ENCODE measurements at places on chromosomes 11 and 22.

DNA sequence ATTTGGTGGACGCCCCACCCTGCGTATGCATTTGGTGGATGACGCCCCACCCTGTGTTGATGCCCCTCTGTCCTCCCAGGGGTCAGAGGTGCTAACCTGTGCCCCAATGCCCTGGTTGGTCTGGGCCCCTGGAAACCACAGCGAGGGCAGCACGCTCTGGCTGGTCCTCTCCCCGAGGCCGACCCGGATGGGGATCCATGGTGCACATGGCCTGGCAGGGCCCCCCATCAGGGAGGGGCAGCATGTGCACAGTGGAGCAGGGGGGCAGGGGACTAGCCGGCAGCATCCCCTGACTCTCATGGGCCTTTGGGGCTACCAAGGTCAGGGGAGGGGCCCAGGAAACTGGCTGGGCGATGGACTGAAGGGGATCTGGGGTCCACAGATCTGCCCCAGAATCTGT, 7.6 kb upstream of the MUC5AC start:
- no peak for DNase-seq

DNA sequence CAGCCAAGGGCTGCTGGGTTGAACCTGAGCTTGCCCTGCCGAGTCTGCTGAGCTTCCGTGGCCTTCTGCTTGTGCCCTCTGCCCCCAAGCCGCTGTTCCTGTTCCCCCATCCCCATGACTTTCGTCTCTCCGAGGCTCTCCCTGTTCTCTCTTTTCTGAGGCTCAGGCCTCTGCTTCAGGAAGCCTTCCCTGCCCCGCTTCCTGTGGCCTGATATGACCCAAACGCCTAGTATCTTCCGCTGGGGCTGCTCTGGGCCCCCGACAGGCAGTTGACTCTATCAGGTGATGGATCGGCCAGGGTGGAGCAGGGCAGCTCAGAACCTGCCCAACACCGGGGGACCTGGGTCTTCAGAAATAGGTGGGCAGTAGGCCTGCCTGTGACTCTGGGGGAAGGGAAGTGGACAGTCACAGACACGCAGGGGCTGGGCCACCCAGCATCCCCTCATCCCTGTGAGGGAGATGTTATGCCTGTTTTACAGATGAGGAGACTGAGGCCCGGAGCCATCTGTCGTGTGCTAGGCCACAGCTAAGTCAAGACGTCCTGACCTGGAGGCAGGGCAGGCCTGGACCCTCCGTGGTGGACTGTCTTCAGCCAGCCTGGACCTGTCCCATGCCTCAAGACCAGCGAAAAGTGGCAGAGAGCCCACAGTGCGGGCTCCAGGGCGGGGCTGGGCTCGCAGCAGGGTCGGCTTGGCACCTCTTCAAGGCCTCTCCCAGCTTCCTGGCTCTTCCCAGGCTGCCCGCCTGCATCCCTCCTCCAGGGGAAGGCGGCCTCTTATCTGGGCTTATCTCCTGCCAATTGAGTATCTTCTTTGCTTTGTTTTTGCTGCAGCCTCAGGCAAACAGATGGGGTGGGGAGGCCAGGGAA, 16.2 kb downstream of the BAD start:
- DNase-seq, result no peak

DNA sequence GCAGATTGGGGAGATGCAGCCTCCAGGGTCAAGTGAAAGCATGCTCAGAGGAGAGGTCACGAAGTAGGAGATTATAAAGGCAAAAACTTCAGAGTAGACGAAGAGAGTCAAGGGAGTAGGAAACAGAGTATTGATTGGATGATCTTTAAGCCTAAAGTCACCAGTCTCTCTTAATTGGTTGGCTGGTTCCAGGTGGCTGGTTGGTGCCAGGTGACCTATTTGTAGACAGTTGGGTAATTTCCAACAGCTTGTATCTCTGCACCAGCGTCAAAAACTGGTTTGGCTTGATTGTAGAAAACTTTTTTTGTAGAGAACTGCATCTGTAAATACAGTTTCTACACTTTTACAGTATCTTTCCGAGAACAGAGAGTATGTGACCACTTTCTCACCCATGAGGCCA, 75.7 kb upstream of the CCDC90B start:
- no peak for DNase-seq

DNA sequence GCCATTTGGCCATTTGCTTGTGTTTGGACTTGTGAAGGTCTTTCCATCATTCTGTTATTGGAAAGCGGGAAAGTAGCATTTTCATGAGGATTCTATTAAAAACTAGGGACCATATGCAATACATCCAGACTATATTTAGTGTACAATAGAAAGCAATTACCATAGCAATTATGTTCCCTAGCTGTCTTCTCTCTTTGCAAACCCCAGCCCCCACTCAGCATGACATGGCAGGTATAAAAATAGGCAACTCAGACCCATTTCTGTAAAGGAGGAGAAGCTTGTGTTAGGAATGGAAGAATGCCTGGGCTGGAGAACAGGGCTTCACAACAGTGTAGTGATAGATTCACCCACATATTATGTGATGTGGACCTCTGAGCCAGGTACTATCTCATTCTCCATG, 12.4 kb downstream of the OR51B6 start:
- no peak for DNase-seq

DNA sequence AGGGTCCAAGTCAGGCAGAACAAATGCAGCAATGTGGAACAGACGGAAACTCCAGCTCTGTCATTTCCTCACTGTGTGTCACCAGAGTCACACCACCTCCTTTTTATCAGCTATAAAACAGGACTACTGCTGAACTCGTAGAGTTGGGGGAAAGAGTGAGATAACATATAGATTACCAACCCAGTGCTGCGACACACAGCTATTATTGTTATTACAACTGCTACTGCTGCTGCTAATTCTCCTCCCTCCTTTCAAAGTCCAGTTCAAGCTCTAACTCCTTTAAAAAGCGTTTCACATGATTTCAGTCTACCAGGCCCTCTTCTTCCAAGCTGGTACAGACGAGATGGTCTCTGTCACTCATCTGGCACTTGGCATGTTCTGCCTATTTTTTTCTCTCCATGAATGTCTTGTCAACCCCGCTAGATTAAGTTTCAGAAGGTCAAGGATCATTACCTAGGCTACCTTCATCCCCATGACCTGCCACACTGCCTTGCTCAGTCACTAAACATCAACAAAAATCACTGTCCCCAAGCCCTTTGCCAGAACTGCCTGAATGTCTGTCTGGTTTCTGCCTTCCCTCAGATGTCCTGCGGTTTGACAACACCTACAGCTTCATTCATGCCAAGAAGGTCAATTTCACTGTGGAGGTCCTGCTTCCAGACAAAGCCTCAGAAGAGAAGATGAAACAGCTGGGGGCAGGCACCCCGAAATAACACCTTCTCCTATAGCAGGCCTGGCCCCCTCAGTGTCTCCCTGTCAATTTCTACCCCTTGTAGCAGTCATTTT, 3.7 kb upstream of the MTFP1 start:
- DNase-seq, result no peak

DNA sequence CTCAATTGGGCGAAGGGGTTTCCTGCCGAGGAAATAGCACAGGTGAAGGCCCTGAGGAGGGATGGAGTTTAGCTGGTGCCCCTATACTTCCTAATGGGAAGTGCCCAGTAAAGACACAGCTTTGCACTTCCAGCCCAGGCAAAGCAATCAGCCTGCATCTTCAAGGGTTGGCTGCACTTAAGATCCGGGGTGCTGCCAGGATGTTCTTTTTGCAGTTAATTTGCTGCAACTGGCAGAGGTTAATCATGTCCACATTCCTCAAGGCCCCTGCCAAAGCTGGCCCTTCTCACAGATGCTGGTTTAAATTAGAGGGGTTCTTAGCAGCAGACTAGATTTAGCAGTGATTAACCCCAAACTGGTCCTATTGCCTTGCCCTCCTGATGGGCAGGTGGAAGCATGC, 137.7 kb upstream of the NAV2 start:
- no peak for DNase-seq

GRCh38 chr11:127629200-127629599, 628.6 kb upstream of the KIRREL3 start:
- DNase-seq, result no peak

DNA sequence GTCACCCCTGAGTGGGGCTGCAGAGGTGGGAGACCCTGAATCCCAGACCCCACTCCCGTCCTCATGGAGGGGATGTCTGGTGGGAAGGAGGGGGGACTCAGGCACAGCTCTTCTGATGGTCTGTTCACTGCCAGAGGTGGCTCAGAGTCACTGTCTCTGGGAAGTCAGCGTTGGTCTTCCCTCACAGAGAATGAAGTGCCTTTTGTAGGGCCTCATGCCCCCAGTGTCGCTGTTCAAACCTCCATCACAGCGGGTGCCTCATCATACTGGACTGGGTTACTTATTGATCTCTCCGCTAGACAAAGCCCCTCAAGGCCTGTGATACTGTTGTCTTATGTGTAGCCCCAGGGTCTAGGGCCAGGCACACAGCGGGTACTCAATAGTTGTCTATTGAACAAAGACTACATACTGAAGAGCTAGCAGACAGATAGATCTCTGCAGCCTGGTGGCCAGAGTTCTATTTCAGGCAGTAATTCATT, 41.3 kb downstream of the CD6 start:
- no peak for DNase-seq

DNA sequence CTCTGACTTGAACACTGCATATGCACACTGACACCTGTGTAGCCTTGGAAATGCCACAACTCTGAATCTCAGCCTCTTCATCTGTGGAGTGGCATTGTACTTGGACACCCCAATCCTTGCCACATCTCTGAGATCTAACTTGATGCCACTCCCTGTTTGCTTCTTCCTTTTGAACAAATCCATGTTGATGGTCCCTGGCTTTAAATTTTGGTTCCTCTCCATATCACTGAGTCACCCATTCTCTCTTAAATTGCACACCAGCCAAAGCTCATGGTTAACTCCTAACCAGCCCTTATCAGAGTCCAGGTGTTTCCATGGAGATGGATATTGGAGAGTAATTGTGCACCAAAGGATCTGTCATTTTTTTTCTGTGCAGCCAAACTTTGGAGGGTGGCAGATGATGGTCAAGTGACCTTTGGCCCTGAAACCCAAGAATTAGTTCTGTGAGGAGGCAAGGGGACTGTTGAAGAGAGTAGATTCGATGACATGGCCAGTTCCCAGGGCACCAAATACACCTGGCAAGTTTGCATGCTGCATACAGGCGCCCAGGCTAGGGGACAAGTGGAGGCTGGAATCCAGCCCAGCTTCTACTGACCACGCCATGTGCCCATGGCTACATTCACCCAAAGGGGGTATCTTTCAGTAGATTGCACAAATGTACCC, 25.1 kb upstream of the PAMR1 start:
- DNase-seq, result no peak

GRCh38 chr22:30614268-30614667, 7.3 kb downstream of the TCN2 start:
- DNase-seq, result no peak

DNA sequence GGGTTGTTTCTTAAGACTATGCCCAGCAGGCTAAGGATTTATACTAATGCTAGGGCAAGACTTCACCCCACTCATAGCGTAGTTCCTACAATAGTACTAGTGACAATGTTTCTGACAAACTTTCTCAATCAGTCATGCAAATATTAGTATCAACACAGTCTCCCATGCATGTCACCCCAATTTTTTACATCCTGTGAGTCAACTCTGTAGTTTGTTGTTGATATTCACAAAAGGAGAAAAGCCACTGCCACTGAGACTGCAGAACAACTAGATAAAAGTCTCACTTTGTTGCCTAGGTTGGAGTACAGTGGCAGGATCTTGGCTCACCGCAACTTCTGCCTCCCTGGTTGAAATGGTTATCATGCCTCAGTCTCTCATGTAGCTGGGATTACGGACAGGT, 155.2 kb downstream of the RBFOX2 start:
- DNase-seq, result no peak

- no peak for DNase-seq
Observed at GRCh38 chr22:20244691-20245576, 23.2 kb downstream of the RTN4R start.

- DNase-seq, result no peak
Observed at GRCh38 chr22:42808521-42808920, 48.6 kb downstream of the ARFGAP3 start.

DNA sequence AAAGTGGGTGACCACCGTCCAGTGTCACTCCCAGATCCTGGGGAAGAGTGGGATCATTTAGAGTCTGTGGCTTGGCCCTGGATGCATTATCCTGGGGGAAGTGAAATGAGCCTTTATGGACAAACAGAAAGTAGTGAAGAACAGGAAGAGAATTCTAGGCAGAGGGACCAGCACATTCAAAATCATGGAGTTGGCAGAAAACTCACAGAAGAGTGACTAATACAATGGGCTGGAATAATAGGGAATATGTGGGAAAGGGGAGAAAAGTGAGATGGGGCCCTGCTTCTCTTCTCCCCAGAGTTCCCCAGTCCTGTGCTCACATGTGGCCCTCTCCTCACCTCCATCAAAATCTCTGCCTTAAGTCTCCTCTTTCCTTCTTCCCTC, 84.3 kb downstream of the CCDC81 start:
- DNase-seq, result no peak

DNA sequence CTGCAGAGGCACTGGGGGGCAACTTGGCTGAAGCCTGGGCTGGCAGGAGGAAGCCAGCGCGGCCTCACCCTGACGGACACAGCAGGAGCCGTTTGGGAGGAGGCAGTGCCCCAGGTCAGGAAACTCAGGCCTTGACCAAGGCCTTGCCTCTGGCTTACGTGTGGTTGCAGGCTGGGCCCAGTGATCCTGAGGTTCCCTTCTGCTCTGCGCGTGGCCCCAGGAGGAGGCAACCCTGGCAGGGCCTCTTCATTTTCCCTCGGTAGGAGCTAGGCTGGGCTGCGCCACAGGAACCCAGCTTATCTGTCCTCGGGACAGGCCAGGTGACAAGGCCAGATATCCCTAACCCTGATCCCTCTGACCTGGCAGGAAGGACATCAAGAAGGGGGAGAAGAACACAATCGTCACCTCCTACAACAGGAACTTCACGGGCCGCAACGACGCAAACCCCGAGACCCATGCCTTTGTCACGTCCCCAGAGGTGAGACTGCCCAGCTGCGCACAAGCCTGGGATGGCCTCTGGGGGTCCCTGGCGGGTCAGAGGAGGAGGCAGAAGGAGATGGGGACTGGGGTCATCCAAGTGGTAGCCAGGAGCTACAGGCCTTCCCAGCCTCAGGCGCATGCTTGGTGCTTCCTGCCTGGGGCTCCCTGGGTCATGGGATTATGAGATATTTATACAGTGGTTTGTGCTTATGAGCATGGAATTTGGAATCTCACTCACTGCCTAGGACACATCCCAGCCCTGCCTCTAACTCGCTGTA, 20.6 kb downstream of the POLR3H start:
- DNase-seq, result no peak

DNA sequence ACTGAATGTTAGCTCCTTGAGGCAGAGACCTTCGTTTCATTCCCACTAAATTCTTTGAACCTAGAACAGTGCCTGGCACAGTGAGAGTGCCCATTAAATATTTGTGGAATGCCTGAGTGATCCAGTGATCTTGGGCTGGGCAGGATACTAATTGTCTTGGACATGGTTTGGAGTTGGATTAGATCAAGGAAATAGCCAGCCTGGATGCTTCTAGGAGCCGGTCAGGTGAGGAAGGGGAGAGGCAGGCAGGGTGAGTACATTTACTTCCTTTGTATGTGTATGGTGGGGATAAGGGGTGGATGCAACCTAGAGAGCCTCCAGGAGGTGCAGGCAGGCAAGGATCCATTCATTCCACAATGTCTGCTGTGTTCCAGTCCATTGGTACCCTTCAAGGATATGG, 3.6 kb downstream of the SREBF2 start:
- DNase-seq, result no peak
